ENCODE measurements at places on chromosomes 12 and 14. TPM values are rescaled to one million over a fixed set of nuclear protein-coding genes. Genes with fewer than 3 reads are reported as not detected.

DNA sequence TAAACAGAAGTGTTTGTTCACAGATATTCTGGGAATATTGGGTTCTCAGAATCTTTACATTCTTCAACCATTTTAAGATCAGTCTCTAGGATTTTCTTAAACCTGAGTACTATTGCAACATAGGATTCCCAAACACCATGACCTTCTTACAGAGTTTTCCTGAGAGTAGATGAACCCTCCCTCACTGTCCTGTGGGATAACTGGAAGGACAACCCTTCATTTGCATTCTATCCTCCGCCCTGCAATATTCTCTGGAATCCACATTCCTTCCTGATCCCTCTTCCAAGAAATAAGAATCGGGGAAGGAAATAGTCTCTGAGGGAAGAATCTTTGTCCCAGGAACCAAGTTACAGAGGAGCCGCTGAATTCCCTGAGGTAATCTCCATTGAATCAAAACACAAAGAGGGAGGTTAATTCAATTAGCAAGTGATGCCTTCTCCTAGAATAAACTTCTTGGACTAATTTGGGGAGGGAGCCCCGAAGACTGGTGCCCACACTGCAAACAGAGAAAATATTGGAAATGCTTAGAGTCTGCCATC lies 99.8 kb upstream of the MBIP start:
- DNase-seq = no peak

- DNase-seq = no peak
Measured at GRCh38 chr12:25730489-25731349, 177.6 kb upstream of the LMNTD1 start.

Gene CCDC197
- total RNA-seq = not detected

DNA sequence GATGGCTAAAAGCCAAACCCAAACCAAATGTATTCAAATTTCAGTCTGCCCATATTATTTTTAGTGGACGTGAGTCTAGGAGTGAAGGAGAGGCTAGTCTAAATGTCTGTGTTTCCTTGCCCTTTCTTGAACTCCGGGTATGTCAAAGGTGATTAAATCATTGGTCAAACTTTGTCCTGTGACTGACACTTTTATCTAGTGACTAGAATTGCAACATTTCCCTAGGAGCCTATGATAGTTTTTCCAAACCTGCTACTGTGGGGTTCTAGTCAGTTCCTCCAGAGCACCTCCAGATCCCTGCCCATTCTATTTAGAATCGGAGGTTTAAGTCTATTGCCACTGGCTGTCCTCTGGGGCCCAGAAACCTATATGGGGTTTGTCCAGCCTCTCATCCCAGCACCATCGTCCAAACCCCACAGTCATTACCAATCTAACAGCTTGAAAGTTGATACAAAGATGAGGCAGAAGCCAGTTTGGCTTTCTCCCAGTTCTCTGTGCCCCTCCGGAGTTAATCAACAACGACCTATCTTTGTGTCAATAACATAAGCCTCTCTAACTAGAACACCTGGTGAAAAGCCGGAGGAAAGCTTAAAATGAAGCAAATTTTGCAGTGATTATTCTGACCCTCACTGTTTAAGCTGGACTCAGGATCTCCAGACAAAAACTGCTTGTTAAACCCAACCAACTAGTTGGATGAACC lies 306.7 kb downstream of the ZFP36L1 start:
- no peak for DNase-seq

Gene SERPINA1
- 0.20 TPM for total RNA-seq

Gene PRH2
- total RNA-seq = not detected

- DNase-seq = no peak
Measured at GRCh38 chr14:53871951-53872350, 84.7 kb downstream of the BMP4 start.

DNA sequence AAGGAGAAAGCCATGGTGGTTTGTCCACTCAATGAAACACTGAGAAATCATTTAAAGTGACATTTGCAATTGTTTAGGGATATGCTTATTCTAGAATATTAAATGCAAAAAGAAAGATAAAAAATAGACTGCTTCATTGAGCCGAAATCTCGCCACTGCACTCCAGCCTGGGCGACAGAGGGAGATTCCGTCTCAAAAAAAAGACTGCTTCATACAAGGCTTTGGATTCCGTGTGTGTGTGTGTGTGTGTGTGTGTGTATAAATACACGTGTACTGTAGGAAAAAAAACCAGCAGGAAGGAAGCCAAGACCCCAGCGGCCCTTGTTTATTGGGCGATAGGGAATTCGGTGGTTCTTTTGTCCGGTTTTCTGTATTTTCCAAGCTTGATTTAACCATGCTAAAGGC lies 3.2 kb upstream of the ZNF839 start:
- no peak for DNase-seq

DNA sequence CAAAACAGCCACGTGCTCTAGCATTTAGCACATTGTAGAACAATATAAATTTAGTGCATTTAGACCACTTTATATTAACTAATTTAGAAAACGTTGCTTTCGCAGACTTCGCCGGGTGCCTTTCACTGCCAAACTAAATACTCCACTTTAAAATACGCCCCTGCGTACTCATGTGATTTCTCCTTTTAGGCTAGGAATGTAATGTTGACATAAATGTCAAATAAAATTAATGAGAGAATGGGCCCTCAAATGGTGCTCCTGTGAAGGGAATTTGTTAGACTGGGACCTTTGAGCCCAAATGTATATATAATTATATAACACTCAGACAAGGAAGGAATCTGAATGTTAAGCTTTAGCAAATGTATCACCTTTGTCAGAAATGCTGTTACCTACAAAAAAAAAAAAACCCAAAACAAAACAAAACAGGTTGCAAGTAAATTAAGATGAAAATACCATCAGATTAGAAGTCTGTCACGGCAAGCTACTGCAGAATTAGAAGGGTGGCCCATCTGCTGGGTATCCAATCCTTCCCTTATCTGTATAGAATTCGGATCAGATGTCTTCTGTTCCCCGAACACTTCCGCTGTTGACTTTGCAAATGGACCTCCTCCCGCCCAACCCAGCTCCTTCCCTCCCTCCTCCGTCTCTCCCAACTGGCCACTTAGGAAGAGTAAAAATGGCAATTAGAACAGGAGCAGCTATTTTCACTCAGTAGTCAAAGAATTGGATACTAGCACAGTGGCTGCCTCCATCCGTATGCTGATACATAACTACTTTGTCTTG lies 159.3 kb upstream of the FOXN3 start:
- DNase-seq = no peak

Gene PTHLH
- total RNA-seq = not detected

Gene OAS1
- total RNA-seq = 141 TPM

DNA sequence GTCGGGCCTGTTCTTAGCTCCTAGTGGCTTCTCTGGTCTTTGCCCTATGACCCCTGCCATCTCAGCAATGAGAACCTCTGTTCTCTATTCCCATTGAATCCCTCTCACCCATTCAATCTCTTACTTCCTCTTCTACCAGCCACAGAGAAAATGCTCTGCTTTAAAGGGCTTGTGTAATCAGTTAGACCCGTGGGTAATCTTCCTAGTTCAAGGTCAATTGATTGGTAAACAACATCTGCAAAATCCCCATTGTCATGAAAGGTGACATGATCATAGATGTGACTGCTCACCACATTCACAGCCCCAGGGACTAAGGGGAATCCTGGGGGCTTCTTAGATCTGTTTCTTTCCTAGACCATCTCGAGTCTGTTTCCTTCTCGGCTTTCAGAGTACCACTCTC lies 7.2 kb upstream of the CCDC197 start:
- no peak for DNase-seq

GRCh38 chr12:106771425-106771824 lies 3.1 kb upstream of the RIC8B start:
- DNase-seq = no peak

DNA sequence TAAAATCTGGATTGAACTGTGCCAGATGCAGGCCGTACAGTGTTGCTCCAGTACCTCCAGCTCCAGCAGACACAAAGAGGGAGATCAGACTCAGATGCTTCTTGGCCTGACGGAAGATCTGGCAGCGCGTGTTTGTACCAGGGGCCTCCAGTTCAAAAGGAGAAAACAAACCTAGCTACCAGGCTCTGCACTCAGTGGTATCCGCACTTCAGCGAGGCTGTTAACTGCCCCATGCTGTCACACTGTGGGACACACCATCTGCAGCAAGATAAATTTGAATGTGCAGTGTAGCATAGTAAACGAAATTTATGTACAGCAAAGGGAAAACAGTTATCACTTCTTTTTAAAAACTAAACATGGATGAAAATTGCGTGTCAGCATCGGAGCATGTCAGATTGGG lies 5.1 kb downstream of the DYNC1H1 start:
- DNase-seq = no peak

- no peak for DNase-seq
Measured at GRCh38 chr14:61481701-61482100, 160.3 kb downstream of the PRKCH start.

DNA sequence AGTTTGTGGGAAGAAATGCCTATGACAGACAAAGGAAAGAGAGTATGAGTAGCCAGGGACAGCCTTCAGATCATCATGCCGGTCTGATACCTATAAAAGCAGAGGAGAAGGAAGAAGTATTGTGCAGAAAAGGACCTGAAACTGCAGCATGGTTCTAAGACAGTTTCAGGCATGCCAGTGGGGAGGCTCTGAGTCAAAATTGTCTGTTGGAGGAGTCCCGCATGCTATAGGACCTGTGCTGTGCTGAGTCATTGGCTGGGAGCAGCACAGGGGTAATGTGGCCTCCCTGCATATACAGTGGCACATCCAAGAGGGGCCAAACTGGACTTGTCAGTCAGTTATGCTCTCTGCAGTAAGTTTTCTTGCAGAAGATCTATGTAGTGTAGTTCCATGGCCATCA lies 40.7 kb downstream of the NEUROD4 start:
- DNase-seq = no peak

Gene PLCZ1
- not detected for total RNA-seq

DNA sequence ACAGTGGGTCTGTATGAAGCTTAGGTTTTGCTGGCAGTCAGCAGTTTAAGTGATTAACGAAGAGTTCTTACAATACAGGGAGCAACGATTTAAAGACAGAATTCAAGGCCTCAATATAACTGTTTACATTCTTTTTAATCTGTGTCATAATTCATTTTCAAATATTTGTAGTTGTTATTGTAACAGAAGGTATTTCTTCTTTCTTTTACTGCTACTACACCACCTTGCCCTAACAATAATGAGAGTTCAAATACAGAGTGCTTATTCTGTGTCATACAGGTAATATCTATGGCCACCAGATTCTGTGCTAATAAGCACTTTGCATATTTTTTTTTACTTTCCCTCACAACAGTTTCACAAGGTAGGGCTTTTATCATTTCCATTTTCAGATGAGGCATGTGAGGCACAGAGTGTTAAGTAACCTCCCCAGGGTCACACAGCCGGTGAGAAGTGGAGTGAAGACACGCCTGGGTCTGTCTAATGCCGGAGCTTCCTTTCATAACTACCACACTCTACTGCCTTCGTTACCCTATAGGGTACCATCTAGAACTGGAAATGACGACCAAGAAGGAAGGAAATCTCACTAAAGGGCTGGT lies 81.9 kb downstream of the PELI2 start:
- no peak for DNase-seq

- no peak for DNase-seq
Measured at GRCh38 chr12:1877169-1877878, 41.1 kb downstream of the CACNA2D4 start.

- DNase-seq = no peak
Measured at GRCh38 chr12:127685491-127685890, 581.5 kb upstream of the TMEM132C start.

- DNase-seq = no peak
Measured at GRCh38 chr14:81991998-81992397, 458.3 kb upstream of the SEL1L start.

Gene RND1
- 4.9 TPM for total RNA-seq

DNA sequence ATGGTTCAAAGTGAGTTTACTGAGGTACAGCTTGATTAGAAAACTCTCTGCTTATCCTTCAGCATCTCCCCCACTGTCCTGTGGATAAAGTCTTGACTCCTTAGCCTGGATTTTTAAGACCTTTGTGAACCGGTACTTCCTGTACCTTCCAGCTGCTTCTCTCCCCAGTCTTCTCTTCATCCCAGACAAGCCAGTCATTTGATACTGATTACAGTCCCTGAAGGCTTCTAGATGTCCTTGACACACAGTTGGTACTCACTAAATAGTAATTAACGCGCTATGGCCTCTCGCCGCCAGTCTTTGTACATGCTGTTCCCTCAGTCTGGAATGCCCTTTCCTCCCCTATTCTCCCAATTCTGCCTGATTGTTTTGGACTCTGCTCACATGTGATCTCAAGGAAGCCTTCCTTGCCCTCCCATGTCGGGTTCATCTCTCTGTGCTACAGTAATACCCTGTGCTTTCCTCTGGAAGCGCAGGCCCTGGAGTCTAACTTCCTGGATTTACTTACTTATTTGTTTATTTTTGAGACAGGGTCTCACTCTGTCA lies 50.6 kb upstream of the PTGR2 start:
- DNase-seq = no peak

Gene TC2N
- 163 TPM for total RNA-seq

GRCh38 chr12:59164226-59164625 lies 243.9 kb upstream of the LRIG3 start:
- DNase-seq = no peak

DNA sequence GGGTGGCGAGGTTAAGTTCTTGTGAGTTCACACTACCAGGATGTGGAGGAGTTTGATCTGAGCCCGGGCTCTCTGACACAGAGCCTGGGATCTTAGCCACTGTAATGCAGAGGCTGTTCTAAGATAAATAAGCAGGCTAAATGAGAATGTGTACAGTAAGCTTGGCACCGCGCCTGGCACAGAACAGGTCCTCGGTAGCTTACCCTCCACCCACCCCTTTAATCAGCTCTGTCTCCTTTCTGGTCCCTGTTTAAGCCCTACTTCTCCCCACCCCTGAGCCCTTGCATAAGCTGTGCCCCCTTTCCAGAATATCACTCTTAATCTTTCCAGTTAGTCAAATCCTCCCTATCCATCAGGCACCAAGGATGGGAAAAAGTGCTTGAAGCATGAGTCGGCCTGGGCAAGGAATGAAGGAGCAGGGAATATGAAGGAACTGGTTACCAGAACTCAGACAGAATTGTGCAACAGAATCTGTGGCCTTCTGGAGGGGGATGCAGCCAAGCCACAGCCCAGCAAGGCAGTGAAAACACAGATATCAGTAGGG lies 32.8 kb upstream of the CMKLR1 start:
- DNase-seq = no peak

DNA sequence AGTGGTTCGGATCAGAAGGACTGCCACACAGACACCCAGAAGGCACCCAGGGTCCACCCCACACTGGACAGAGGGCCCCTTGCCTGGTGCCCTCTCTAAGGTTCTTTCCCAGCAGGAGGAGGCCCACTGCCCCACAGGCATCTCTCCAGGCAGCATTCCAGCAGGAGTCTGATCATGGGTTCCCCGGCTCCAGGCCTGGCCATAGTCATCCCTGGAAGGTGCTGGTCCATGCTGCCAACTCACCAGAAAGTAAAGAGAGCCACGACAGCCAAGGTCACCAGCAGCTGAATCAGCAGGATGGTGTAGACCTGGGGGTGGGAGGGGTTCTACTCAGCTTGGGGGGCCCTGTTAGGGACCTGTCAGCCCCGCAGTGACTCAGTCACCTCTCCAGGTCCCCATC lies 6.4 kb downstream of the FAIM2 start:
- no peak for DNase-seq

Gene TCL1A
- 0.75 TPM for total RNA-seq

- no peak for DNase-seq
Measured at GRCh38 chr12:5556033-5556614, 124.2 kb downstream of the NTF3 start.

GRCh38 chr12:94143438-94143837 lies 4.9 kb upstream of the PLXNC1 start:
- no peak for DNase-seq

Measured in activated naive CD8-positive, alpha-beta T cell treated with anti-CD3 and anti-CD28 coated beads, Interleukin-2, amount 10 ng/mL, durations not matched to agents 7 days and 5 days (primary cell).